ENCODE measurements at places on chromosomes 13 and 19.

DNA sequence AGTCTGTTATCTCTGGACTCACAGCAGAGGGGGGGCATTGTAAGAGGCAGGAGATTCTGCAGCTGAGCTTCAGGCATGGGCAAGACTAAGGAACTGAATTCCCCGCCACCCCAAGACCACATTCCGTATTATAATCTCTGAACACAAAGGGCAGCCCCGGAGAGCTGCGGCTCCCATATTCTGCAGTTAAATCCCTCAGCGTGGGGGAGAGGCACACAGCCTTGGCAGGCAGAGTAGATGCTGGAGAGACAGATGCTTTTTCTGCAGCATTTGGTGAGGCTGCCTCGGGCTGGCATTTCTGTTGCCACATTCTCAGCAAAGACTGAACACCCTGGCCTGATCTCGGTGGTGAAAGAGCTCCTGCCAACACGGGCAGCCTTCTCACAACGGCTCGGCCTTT lies 12.9 kb downstream of the CHAF1A start:
- DNase-seq, result no peak

- no peak for DNase-seq
Observed at GRCh38 chr19:33449799-33450198, 71.8 kb downstream of the PEPD start.

DNA sequence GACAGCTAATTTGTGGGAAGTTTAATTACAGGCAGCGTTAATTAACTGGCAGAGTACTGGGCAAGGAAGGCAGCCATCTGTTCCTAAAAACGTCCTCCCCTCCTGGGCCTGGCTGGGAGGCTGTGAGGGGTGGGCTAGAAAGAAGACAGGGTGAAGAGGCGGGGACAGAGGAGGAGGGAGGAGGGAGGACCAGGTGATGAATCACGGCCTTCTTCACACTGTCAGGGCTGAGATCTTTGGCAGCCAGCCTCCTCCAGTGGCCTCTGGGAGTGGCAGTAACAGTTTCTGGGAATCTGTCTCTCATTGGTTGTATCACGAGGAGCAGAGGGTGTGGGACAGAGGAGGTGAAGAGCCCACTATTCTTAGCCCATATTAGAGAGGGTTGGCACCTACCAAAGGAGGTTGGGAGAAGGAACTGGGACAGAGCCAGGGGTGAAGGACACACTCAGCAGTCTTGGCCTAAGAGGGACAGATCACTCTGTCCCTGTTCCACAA lies 9.6 kb upstream of the ZNRF4 start:
- DNase-seq, result no peak

DNA sequence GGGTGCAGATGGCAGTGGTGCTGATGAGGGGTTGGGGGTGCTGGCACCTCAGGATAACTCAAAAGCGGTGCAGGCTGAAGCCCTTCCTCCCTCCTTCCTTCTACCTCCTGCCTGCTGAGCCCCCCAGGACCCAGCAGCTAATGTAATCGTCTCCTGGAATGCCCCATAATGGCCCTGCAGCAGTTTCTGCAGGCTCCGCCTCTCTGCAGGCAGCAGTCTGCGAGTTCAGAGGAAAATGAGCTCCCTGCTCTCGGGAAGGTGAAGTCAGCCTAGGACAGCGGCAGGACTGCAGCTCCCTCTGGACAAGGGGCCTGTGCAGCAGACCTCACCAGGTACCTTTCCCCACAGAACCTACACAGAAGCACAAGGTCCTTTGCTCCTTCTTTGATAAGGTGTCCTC lies 130.9 kb downstream of the ZDHHC20 start:
- no peak for DNase-seq

- no peak for DNase-seq
Observed at GRCh38 chr19:50005428-50005827, 19.7 kb downstream of the VRK3 start.

DNA sequence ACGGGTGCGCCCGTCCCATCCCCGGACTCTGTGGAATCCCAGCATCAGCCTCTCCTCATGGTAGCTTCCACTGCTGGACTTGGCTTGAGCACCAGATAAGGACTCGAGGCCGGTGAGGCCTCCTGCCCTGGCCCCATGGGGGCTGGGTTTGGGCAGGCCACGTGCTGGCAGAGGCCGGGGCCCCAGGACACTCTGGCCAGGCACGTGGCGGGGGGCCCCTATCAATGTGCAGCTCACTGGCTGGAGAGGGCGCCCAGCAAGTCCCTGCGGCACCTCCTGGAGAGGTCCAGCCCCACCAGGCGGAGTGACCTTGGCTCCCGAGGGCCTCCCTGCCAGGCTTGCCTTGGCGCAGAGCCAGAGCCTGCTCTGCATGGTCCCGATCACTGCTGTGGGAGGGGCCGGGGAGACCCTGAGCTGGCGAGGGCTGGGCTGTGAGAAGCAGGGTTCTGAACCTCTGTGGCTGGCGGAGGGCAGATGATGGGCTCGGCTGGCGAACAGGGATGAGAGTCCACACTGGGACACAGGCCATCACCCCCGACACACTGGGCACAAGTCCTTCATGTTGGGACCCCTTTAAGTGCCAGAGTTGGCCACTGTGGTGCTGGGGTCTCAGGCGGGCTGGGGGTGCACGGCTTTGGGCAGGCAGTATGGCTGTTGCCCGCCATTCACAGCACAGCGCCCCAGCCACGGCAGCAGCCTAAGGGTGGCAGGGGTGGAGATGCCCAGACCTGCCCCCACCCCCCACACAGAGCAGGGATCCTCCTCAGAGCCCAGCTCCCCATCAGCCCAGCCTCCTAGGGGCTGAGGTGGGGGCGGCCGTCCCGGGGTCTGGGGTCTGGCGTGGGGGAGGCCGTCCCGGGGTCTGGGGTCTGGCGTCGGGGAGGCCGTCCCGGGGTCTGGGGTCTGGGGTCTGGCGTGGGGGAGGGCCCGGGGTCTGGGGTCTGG lies 19.1 kb downstream of the CEBPG start:
- no peak for DNase-seq

DNA sequence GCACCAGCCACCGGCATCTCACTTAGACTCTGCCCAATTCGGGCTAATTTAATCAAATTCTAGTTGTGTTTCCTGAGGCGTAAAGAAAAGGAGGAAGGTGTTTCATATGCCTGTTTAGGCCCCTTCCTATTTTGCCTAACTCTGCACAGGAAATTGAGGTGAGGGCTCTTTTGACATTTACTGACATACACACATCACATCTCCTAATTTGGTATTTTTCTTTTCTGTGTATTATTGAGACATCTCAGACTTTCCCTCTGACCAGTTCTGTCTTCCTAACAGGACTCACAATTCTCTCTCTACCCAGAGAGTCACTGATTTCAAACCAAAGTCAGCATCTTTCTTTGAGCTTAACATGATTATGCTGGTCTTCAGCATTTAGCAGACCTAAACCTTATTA lies 7.9 kb downstream of the CEACAM3 start:
- DNase-seq, result no peak

DNA sequence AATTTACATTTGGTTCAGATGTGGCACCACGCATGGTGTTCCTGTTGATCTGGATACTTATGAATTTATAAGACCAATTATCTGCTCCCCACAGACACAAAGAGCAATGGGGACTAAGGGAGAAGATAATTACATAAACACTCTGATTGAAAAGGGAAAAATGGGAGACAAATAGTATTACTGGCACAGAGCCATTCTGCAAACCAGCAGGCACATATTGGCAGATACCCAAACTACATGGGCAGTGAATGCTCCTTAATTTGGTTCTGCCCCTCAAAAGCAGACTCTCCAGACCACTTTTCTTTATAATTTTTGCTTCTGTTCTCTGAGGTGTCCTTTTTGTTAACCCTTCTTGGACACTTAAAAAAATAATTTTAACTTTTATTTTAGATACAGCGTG lies 1674.2 kb downstream of the PCDH9 start:
- DNase-seq, result no peak

Measured in lung microvascular endothelial cell (primary cell).